Activated effector memory CD4-positive, alpha-beta T cell treated with anti-CD3 and anti-CD28 coated beads, Interleukin-2, amount 50 U/mL, for 16 hours (primary cell): ENCODE measurements at places on chromosomes 2 and 18.
A peak's percentile ranks its signal among the peaks of the same experiment; 100 is the strongest.

DNA sequence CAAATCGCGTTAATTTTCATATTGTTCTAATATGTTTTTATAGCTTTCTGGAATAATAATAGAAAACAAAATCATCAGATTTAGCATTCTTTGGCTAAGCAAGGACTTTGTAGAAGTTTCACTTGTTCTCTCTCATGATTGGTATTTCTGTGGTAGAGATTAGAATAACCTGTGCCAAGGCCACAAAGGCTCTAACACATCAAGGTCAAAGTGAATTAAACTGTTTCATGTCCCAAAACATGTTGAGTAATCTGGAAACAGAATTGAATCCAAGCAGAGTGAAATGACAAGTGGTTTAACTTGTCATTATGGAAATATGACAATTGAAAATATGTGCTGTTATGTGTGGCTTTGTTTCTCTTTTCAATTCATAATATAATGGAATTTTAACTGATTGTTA is 617.4 kb downstream of the CCDC85A start:
- no peak for DNase-seq

DNA sequence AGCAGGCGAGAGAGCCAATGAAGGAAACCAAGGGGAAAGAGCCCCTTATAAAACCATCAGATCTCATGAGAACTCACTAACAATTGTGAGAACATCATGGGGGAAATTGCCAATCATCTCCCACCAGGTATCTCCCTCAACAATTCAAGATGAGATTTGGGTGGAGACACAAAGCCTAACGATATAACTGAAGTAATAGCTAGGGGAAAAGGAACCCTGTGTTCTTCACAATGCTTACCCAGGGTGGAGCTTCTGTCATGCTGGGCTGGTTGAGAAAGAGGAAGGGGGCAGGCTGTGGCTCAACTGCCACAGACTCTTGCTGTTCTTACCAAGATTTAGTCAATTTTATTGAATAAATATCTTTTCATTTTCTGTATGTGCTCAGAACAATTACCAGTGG is 392.1 kb upstream of the HS6ST1 start:
- no peak for DNase-seq

DNA sequence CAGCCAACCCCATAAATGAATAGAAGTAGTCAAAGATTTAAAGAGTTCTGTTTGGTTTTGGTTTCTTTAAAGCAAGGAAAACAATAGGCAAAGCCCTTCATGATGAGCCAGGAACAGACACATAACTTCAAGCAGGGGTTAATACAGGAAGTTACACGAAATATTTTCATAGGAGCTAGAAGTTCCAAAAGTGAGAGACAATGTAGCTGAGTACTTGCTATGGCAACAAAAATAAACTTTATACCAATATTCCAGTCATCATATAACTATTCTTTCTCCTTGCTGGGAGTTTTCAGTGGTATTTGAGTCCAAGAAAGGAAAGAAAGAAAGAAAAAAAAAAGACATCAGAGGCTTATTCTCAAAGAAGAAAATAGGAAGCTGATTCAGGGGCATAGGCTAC is 56.2 kb downstream of the COBLL1 start:
- no peak for DNase-seq

- no peak for DNase-seq
Observed at GRCh38 chr2:160005908-160006307, 56.5 kb downstream of the PLA2R1 start.

DNA sequence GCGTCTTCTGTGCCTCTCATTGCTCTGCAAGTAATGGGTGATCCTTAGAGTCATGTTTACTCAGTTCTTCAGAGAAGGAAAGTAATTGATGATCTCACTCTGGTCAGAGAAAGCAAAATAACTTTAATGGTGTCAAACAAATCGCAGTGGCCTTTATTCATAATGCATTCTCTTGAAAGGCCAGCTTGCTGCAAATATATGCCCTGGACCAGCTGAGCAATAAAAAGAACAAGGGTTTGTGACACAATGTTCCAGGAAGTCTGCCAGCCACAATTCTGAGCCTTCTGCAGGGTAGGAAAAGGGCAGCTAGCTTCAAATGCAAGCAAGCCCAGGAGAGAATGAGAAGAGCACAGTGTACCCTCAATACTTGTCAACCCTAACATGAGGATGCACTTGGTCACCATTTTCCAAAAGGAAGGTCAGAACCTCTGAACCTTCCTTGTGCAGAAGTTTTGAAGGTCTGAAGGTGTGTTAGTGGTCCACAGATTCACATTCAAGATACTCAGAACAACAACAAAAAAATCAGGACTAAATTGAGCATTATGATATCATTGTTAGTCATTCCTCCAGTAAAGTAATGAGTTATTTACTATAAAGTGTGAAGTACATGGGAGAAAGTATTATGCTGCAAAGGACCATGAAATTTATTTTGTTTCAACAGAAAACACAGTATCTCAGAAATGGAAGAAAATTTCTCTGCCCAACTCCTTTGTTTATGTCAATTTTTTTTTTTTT is 355.6 kb downstream of the PAX3 start:
- no peak for DNase-seq

DNA sequence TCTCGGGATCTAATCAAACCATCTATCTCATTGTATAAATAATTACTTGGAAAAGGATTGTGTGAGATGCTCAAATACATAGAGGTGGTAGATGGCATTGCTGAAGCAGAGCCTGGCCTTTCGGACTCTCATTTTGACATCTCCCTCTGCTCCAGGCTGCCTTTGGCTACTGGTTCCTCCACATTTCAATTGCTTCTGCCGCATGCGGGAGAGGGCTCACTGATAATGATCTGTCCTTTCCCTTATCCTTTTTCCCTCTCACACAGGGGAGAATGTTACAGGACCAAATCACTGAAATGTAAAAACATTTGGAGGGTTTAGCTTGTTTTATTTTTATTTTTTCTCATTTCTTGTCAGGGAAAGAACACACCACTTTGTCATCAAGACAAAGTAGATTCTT is 380.6 kb upstream of the UBE2E3 start:
- DNase-seq, result no peak

GRCh38 chr2:76251342-76251741 is 540.6 kb upstream of the GCFC2 start:
- DNase-seq, result no peak

DNA sequence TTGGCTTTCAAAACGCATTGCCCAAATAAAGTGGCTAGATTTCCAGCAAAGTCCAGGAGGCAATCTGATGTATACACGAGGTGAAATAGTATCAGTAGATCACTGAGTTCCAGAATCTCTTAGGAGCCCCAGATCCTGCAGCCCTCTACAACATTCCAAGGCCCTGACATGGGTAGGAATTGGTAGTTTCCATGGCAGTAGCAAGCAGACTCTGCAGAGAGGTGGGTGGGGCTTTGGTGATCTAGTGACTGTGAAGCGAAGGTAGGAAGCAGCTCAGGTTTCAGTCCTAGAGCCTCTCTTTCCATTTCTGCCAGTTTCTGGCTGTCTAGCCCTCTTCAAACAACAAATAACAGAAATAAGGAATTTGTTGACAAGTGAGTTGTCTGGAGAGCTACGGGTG is 13.8 kb upstream of the SGPP2 start:
- DNase-seq, result no peak

GRCh38 chr2:125596612-125597011 is 1059.3 kb upstream of the GYPC start:
- DNase-seq, result no peak

DNA sequence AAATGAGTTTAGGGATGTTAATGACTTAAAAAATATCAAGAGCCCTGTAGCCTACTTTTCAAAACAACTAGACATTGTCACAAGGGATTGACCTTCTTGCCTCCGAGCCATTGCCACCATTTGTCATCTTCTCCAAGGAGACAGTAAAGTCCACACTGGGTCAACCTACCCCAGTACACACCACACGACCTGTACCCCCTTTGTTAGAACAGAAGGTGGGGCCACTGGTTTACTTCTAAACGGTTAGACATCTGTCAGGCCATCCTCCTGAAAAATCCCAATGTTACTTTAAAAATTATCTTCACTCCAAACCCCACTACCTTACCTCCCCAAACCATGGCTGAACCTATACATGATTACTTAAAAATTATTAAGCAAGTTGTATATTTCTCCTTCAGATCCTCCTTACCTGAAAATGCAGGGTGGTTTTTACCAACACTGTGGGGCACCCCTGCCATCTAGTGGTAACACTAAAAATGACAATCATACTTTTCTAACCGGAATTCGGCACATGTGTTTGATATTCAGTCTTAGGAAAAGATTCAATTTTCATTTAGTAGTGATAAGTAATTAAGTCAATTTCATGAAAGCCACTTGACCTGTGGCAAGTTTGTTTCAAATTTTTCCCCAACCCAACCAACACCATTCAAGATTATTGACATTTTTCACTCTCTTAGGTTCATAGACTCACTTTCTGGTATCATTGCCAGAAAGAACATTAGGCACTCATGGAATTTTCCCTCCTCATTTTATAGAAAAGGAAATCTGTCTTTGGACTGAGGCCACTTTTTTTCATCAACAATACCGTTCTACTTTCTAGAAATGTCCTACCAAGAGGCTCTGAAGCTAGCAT is 265.3 kb upstream of the PKDCC start:
- DNase-seq, result peak; percentile 63

GRCh38 chr2:237486819-237487448 is at the start of gene MLPH:
Gene MLPH, plus strand, starts transcription at chr2:237487251. Its CDS starts 6,176 bp downstream, at chr2:237493427.
- DNase-seq, result no peak

- DNase-seq, result peak; percentile 88
Observed at GRCh38 chr2:71071681-71072398, 3.4 kb downstream of the NAGK start.

- DNase-seq, result no peak
Observed at GRCh38 chr2:150020221-150020620, 432.6 kb upstream of the MMADHC start.

GRCh38 chr2:109456776-109457175 is 157.0 kb downstream of the SEPTIN10 start:
- DNase-seq, result peak; percentile 9

GRCh38 chr2:178263159-178263860 is 69.0 kb downstream of the OSBPL6 start:
- no peak for DNase-seq

- DNase-seq, result no peak
Observed at GRCh38 chr18:30713299-30713698, 329.2 kb downstream of the DSC3 start.

GRCh38 chr2:47518497-47519146 is 115.7 kb downstream of the MSH2 start:
- DNase-seq, result no peak

DNA sequence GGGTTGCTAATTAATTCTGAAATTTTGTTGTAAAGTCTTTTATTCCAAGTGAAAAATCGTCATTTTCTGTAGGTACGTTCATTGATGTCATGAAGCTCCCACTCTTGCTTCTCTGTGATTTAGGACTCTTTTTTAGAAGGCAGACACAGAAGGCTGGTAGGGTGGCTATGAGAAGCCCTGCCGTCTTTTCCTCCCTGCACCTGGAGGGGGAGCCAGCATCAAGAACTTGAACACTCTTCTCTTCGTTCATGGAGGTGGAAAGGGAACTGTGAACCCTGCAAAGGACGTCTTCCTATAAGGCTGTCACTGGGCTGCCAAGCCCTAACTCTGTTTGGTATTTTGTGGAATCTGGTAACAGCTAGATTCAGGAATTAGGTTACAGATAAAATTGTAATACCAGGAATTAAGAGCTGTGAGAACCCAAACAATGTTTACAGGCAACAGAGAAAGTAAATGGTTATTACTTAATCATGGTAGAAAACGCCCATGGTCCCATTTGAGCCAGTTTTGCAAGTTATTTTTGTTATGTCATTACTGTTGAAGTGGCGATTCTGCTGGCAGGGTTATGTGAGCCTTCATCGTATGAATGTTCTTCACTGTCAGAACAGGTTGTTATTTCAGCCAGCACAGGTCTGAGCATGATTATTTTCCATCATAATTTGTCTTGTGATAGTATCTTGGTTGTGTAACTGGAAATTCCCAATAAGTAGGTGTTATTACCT is 112.2 kb downstream of the OSBPL6 start:
- DNase-seq, result peak; percentile 66

- DNase-seq, result no peak
Observed at GRCh38 chr2:21676041-21676440, 552.3 kb downstream of the TDRD15 start.

DNA sequence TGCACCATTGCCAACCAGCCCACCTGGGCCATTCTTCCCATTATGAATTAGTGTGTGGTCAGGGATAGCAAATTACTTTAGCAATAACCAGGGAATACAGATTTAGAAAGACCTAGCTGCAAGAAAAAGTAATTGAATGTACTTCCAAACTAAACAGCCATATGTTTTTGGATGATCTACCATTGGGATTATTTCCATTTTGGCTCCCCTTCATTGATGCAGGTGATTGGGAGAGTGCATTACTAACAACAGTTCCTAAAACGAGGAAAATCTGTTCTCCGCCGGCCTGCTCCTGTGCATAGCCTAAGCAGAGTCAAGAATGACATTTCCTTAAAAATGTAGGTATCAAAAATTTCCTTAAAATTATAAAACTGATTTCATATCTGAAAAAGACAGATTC is 58.5 kb downstream of the MAIP1 start:
- DNase-seq, result no peak

DNA sequence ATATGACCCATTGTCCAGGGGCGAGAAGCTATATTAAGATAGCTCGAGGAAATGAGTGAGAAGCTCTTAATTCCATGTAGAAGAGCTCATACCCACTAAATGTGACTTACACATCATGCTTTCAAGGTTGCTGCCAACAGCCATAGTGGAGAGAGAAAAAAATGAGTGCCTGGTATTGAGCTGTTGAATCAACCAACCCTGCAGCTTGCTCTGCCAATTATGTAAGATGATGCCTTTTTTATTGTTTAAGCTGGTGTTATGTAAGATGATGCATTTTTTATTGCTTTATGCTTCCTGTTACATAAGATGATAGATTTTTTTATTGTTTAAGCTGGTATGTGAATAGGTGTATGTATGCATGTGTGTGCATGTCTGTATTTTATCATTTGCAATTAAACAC is 228.2 kb downstream of the CCDC178 start:
- DNase-seq, result no peak

- no peak for DNase-seq
Observed at GRCh38 chr2:189402932-189403331, 38.3 kb upstream of the WDR75 start.

- no peak for DNase-seq
Observed at GRCh38 chr2:238387332-238387731, 39.4 kb upstream of the ASB1 start.

DNA sequence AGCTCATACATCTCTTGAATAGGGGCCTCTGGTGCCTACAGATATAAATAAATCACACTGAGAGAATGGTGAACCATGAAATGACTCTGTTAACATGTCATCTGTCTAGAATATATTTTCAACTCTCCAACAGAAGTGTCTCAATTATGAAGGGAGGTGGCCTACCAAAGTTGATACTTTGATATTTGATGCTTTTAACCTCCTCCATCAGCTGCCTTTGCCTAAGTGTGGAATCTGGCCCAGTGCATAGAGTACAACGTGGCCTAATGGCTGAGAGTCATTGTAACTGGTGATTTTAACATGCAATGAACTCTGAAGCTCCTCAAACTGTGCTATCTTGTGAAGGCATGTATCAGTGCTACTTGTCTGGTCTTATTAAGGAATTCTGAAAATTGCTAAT is 93.4 kb downstream of the MYO3B start:
- DNase-seq, result no peak

GRCh38 chr18:8706791-8707555 is 1.6 kb downstream of the MTCL1 start:
- no peak for DNase-seq

- no peak for DNase-seq
Observed at GRCh38 chr18:74870950-74871349, 273.3 kb downstream of the ZNF407 start.
